Left colon (tissue), 2 donors: ENCODE measurements at places on chromosomes 4 and X.
A peak's percentile ranks its signal among the peaks of the same experiment; 100 is the strongest.

- DNase-seq = peak; percentile 77
Measured at GRCh38 chrX:74293343-74293946, 10.5 kb upstream of the ZCCHC13 start.

- DNase-seq = no peak
Measured at GRCh38 chrX:8591501-8591900, 126.9 kb downstream of the VCX3B start.

DNA sequence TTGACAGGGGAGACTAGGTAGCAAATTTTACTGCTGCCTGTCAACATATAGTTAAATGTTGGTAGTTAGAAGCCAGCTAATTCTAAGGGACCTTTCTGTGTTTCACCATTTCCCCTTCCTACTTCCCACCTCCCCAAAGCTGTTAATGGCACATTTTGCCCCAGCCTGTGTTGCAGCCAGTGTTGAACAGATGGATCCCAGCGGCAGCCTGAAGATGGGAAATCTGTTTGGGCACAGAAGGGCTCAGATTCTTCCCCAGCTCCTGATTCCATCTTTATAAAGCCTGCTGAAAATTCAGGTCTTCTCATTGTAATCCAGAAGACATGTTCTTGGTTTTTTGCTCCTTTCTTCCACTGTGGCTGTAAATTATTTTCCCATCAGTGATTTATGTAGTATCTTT lies 89.0 kb downstream of the SPRY1 start:
- no peak for DNase-seq

DNA sequence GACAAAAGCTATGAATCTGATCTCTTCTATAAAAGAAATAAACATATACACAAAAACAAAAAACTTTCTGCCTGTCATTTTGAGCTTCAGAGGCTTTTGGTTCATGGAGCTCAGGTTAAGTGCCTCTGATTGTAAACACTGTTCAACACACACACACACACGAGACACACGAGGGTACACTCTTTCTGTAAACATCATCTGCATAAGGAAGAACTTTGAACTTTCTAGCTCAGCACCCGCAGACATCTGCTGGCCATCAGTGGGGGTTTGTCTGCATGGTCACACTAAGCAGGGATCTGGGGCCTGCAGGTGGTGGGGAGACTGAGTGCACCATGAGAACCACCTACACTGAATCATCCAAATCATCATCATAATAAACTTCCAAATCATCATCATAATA lies 54.9 kb downstream of the STX18 start:
- DNase-seq = no peak

DNA sequence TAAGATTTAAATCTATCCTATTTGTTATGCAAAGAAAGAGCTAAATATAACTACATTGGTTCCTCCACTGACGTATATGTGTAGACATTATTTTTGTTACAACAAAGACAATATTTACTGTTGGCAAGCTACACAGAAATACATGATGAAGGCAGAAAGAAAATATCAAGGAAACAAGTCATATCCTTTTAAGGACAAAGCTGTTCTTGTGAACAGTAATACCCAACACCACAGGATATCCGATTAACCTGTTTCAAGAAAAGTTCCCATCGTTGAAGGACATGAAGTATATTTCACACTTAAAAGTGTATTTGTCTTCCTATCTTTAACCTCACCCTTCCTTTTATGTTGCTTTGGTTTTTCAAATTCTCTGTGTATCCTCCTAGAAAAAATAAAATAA lies 235.8 kb upstream of the AADAT start:
- DNase-seq = no peak

DNA sequence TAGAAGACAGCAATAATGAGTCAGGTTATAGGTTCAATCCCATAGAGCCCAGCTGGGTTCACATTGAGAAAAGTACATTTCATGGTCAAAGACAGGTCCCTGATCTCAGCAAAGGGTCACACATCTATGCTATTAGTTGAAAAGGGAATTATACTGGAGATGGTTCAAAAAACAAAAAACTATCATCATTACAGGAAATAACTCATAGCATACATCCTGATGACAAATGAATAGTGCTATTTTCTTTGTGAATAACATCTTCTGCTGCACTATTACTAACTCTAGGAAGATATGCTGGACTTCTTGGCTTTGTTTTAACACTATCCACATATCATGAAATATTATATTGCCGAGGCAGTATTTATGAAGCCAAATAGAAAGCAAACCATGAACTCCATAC lies 202.5 kb upstream of the MAB21L2 start:
- no peak for DNase-seq

- no peak for DNase-seq
Measured at GRCh38 chr4:75254745-75255144, 259.5 kb downstream of the RCHY1 start.

GRCh38 chr4:99281261-99281660 lies 9.5 kb downstream of the ADH1A start:
- DNase-seq = no peak

GRCh38 chr4:131644619-131645018 lies 1504.5 kb upstream of the PCDH10 start:
- no peak for DNase-seq

- peak; percentile 87 for DNase-seq
Measured at GRCh38 chr4:84966382-84967242, at the start of gene WDFY3. Gene WDFY3, minus strand, starts transcription at chr4:84966690. Its CDS starts 106,099 bp downstream, at chr4:84860591.

DNA sequence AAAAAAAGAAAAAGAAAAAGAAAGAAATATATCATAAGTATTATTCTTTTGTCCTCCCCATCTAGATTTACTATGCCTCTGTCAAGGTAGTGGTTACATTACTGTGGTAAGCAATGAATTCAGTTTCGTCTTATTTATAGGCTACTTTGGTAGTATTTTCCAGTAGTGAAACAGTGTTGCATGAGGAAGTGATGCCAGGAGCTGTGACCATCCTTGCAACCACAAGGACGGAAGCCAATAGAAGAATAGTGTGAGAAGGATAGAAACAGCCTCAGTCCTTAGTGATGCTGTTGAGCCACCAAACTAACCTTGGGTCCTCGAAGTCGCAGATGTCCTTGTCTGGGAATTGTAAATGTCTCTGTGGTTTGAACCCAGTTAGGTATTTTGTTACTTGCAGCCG lies 328.5 kb downstream of the PPP3CA start:
- no peak for DNase-seq

GRCh38 chr4:70892086-70892769 lies 9.9 kb upstream of the MOB1B start:
- peak; percentile 23 for DNase-seq

- no peak for DNase-seq
Measured at GRCh38 chrX:69844636-69845035, 205.1 kb downstream of the AWAT2 start.

DNA sequence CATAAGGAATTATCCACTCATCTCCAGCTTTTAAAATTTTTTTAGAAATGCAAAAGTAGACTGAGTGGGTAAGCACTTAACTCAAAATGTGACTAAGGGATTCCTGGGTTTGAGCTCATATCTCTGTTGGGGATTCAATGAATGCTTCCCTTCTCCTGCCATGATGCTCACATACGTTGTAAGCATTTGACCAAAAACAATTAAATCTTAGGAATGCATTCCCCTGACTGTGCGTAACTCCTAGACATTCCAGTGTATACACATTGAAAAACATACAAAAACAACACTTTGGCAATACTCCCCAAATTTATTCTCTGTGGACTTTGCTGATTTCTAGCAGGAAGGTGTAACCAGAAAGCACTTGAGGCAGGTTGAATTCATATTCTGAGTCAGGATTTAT lies 29.8 kb downstream of the SPANXA2 start:
- DNase-seq = no peak

- DNase-seq = no peak
Measured at GRCh38 chrX:96314985-96315384, 369.7 kb upstream of the DIAPH2 start.

DNA sequence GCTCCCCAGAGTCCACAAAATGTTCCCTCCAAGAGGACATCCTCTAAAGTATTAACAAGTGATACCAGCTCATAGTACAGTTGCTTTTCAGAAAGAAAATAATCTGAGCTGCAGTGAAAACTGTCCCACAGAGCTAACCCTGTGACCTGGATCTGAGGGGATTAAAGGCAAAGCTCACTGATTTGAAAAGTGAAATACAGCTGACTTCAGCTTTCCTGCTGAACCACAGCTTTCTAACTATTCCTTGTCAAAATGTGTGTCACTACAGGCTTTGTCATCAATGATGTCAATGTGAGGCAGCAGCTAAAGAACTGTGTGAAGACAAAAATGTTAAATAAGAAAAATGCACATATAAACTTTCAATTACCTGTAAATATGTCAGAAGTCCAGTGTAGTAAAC lies 36.9 kb downstream of the DCHS2 start:
- DNase-seq = no peak

DNA sequence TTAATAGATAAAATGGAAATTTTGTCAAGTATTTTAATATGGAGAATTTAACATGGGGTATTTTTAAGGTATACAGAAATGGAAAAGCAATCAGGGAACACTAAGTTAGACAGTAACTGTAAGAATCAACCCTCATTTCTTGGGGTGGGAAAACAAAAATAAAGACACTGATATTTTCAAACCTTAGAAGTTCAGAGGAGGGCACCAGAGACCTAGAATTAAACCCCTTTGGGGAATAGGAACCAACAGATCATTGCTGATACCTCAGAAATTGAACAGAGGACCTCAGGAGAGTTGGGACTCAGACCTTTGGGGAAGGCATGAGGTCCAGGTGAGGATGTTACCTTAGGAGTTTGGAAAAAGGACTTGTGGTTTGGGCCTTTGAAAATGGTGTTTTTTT lies 435.6 kb downstream of the TMA16 start:
- no peak for DNase-seq

DNA sequence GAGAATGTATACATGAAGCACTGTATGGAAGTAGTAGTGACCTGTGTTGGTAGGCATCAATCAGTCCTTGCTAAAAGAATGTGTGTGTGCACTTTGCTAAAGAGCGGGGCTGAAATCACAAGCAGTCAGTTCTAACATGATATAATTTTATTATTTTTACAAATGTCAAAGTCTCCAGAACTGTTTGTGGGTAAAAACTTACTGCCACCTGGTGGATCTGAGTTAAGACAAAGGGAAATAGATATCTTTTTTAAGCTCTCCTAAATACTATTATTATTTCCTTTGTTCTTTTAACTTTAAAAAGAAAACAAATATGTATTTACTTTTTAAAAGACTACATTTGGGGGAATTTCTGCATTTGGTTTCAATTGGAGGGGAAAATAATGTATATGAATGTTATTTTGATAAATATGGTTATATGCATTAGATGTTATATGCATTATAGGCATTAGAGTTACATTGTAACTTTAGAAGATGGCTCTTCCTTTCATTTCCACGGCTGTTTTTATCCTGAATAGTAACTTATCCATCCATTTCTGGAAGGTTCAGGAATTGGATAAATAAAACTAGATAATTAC lies 7.8 kb upstream of the CLOCK start:
- no peak for DNase-seq

GRCh38 chrX:24241822-24242648 lies 71.8 kb downstream of the SUPT20HL2 start:
- no peak for DNase-seq

- DNase-seq = no peak
Measured at GRCh38 chrX:154738011-154738738, 12.7 kb downstream of the GAB3 start.

DNA sequence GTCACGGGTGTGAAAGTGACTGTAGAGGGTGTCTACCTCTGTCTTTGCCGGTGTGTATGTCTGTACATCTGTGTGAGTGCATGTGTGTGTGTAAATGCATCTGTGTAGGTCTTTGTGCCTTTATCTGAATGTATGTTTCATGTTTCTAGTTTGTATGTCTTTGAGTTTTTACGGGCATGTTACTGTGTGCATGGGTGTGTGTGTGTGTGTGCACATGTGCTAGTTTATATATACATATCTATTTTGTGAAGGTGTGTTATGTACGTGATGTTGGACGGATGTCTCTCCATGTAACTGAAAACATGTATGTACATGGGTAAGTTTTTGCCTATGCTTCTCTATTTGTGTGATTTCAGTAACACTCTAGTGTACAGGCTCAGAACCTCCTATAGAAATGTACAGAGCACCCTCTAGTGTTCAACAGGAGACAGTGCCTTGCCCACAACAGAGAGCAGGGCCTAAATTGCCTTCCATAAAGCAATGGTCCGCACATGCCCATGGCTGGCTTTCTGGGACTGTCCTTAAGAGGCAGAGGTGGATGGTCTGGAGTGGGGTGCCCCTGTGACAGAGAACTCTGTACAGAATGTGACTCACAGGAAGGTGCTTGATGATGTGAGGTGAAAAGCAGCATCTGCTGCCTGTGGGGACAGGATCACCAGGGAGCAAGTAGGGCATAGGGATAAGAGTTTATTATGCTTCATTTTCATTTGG lies 343.5 kb downstream of the RAPGEF2 start:
- DNase-seq = peak; percentile 18

- no peak for DNase-seq
Measured at GRCh38 chrX:115147220-115147619, 42.0 kb upstream of the RBMXL3 start.

GRCh38 chrX:136446208-136446607 lies 41.5 kb upstream of the BRS3 start:
- no peak for DNase-seq
